ENCODE measurements at places on chromosomes 11 and 22.
A peak's percentile ranks its signal among the peaks of the same experiment; 100 is the strongest.

GRCh38 chr11:79417069-79417920 lies 23.5 kb downstream of the TENM4 start:
- DNase-seq: no peak

DNA sequence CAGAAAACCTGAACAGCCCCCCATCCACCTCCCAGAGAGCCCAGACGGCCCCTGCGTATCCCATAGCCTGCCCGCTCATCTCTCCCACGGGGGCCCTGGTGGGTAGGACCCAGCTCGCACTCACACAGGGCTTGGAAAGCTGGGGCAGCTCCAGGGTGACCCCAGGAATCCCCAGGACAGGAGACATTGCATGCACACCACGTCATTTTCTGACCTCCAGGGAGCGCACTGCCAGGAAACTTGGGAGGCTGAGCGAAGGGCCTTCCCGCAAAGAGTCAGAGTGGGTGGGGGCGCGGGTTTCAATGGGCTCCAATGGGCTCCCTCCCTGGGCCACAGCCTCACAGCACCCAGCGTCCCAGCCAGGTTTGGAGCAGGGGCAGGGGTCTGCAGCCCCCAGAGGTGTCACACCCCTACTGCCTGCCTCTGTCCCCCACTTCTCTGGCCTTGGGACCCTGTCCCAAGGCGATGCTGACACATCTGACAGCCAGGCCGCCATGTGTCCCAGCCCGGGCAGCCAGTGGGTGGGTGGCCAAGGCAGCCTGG lies 8.2 kb upstream of the SYT8 start:
- DNase-seq: no peak

- DNase-seq: no peak
Observed at GRCh38 chr11:73244589-73245240, 26.6 kb downstream of the P2RY2 start.

DNA sequence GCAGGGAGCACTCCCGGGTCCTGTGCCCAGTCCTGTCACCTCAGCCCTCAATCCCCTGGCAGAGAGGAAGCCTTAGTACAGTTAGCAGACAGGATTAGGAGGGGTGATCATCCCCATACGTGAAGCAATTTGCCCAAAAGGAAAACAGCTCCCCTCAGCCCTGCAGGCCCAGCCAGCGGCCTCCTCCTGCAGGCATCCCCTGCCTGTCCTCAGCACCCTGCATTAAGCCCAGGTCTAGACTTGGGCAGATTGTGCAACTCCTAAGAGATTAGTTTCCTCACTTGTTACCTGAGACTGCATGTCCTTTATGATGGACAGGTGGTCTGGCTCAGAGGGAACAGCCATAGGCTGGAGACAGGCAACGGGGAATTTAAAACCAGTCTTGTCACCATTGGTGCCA lies 95.5 kb upstream of the TMEM45B start:
- DNase-seq: no peak

DNA sequence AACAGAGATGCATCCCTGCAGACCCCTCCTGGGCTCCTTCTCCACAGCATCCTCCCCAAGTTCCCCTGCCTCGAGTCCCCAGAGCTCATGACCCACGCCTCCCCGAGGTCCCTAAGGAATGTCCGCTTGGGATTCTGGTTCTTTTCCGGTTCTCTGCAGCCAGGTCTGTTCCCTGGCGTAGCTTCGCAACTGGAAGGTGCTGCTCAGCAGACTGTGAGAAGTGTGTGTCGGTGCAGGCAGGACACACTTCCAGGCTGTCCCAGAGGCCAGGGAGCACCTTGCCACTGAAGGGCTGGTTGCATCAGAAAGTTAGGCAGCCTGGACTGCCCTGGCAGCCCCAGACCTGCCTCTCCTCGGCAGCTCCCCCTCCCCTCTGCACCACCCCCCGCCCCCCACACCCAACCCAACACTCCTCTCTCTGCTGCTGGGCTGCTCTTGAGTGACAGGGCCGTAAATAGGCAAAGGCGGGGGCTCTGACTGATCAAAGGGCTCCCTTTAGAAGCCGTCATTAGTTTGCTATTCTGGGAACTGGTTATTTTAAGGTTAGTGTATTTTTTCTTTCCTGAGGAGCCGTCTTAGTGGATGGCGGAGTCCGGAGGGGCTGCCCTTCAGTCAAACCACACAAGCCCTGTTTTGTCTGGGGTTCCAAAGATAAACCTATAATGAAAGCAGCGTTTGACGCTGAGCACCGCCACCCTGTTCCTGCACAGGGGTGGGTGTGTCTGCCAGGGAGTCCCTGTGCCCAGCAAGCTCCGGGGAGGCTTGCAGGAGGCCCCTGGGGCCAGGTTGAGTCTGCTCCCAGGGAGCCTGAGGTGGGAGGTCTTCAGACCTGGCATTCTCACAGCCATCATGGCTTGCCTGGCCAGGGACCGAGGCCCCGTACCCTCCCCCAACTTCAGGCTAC lies 88.6 kb upstream of the KCNQ1OT1 start:
- DNase-seq: no peak

GRCh38 chr22:26756675-26757293 lies 99.4 kb downstream of the MIAT start:
- DNase-seq: no peak

DNA sequence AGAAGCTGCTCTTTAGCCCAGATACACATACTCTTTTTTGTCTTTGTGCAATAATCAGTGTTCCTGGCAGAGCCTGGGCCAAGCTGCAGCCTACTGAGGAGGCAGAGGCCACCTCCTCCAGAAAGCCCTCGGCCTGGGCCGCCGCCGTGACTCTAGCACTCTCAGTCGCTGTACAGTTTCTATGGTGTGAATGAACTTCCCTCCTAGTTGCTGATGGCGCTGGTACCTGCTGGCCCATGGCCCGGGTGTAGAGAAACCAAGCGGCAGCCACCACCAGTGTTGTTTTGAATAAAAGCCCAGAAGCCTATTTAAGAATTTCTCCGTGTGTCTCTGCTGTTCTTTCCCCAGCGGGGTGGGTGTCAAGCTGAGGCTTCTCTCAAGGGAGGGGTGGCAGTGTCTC lies 118.9 kb downstream of the CACNA1I start:
- no peak for DNase-seq

DNA sequence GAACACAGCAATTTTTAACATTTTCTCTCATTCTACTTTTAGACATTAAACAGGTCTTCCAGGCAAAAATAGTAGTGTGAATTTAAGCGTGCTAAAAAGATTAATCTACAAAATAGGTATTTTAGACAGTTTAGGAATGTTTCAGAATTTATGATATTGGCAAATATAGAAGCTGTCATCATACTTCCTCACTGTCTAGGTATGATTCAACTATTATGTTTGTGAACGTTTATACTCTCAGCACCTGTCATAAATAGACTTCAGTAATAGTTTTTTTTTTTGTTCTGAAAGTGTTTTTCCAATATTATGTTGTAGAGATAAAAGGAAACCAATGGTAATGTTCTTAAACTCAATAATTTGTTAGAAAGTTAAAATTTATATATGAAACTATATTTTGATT lies 103.0 kb downstream of the ARHGAP42 start:
- DNase-seq: no peak

DNA sequence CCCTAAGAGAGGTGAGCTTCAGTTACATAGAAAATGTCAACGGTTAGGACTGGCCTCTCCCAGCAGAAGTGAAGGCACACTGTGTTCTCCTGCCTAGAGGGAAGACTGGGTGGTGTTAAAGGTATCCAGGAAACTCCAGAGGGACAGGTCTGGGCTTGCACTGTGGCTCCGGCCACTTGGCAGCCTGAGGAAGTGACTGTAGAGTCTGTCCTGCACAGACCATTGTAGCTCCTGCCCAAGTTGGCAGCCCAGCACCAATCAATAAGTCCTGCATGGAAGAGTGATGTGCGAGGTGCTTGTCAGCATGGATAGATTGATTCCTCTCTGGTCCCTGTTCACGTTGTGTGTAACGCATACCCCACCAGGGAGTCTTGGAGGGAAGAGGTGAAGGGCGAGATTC lies 284.8 kb downstream of the TENM4 start:
- DNase-seq: no peak

GRCh38 chr11:117876341-117877119 lies at the start of gene FXYD6:
Gene FXYD6 (minus strand): TSS chr11:117876658. CDS start chr11:117842776, 33,882 bp downstream.
- no peak for DNase-seq

DNA sequence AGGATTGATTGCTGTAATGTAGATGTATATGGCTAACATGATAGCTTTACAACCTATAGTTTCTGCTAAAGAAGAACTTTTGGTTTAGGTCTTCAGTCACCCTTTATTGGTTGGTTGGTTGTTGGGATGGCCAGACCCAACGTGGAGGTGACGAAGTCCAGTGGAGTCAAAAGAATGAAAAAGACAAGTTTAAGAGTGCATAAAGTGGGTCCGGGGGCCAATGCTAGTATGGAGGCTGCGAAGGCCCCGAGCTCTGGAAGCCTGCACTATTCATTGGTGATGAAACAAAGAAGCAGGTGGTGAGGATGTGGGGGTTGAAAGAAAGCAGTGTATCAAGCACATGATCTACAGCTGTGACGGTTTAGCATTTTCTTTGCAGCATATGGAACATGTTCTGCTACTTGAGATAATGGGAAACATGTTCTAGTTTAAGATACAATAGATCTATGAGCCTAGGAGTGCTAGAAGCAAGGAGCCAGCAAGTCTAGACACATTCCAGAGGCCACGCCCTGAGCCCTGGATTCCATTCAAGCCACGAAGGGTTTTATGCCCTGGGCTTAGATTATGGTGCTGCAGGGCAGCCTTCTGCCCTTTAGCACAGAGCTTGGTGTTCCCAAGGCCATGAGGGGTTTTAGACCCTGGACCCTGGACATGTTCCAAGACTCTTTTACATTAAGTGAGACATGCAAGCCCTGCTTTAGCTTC lies 6.3 kb downstream of the TCP11L1 start:
- DNase-seq: no peak

- DNase-seq: no peak
Observed at GRCh38 chr11:61162092-61162941, 1.1 kb upstream of the VPS37C start.

- peak; percentile 74 for DNase-seq
Observed at GRCh38 chr22:41285441-41285819, 557 bp downstream of the RANGAP1 start.

GRCh38 chr11:69393865-69394233 lies 87.6 kb upstream of the LINC01488 start:
- DNase-seq: no peak

DNA sequence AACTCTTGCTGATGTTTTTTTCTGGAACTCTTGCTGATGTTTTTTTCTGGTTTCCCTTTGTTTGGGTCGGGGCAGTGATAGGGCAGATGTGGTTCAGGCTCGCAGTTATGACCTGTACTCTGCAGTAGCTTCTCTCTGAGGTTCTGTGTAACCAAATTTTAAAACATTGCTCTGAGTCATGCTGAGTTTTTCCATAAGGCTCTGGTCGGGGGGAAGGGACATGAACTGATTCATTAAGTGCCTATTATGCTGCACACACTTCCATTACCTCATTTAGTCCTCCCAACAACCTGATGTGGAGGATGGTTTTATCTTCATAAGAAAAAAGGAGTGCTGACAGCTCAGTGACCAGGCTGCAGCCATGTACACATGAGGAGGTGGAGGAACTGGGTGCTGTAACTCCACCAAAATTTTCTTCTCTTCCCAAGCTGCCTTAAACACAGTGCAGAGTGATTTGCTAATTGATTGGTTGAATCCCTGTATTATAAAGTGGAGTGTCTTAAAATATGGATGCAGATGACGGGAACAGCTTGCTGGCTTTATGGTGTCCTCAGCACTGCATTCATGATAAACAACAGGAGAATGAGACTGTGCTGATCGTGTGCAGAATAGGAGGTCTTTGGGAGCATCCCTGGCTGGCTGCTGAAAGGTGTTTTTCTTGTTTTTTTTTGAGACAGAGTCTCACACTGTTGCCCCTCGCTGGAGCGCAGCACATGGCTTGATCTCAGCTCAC lies 19.1 kb downstream of the TNRC6B start:
- DNase-seq: no peak

- no peak for DNase-seq
Observed at GRCh38 chr22:30445438-30446145, 20.0 kb downstream of the MTFP1 start.

DNA sequence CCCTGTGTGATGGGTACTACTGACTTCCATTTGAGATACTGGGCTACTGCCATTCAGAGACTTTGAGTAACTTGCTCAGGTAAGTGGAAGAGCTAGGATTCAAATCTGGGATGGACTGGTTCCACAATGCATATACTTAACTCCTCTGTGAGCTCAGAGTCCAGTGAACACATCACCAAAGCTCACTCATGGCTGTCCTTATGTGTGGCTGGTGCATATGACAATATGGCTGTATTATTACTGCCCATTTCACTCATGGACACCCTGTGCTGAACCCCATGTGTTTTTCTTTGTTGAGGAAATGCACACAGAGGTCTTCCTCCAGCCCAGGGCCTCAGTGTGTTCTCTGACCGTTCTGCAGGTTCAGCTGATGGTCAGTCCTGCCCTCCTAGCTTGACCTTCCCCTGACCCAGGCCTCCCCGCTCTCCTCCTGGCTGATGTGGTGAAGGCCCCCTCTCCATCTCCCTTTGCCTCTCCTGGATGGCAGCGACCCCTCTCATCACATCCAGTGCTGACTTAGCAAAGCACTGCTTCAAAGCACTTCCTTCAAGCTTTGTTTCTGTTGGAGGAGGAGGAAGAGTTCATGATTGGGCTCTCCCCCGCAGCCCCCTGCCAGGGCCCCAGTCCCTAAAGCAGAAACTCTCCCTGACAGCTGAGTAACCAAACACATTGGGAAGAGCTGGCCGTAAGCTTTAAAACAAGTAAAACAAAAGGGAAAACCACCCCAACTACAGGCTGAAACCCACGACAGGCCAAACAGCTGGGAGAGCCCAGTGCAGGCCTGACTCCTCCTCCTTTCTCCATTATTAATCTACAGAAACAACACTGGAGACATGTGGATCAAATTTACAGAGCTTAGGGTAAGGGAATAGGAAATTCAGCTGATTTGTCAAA lies 101.2 kb downstream of the NAT10 start:
- no peak for DNase-seq

DNA sequence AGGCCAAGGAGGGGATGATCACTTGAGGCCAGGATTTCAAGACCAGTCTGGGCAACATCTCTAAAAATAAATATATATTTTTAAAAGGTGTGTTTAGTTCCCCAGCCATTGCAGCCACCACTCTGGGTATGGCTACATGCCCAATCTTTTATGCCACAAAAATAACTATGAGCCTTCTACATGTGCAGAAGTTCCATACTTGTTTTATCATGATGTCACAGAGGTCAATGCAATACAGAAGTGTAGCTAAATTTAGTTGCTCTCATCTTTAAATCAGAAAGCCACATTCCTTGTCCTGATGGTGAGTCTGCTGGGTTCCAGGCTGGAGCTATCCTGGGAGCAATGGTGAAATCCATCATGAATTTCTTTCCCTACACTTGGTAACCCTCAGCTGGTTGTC lies 436.3 kb downstream of the DYNC2H1 start:
- no peak for DNase-seq
